Stimulated activated naive CD8-positive, alpha-beta T cell treated with anti-CD3 and anti-CD28 coated beads, Interleukin-15, amount 100 ng/mL, for 72 hours (primary cell): ENCODE measurements at places on chromosomes 4 and X.
A peak's percentile ranks its signal among the peaks of the same experiment; 100 is the strongest.

GRCh38 chr4:98447648-98448047 is 186.5 kb downstream of the RAP1GDS1 start:
- DNase-seq = no peak

- peak; percentile 24 for DNase-seq
These were observed 132.4 kb upstream of the USP9X start for GRCh38 chrX:40952855-40953254.

DNA sequence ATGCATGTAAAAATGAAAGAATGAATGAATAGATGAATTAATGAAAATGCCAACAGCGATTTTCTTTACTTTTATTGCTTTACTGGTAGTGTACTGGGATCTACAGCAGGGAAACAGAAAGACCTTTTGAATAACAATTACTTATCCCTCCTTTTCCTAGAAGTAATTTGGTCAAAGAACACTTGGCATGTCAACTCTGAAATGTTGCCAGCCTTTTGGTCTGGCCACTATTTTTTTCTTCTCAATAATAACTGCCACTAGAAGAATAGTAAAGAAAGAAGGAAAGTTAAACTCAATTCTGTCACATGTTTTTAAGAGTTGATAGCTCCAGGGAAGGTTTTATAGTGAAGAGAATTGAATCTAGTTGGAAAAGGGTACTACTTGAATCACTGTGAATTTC is 52.9 kb downstream of the EPHA5 start:
- DNase-seq = no peak

DNA sequence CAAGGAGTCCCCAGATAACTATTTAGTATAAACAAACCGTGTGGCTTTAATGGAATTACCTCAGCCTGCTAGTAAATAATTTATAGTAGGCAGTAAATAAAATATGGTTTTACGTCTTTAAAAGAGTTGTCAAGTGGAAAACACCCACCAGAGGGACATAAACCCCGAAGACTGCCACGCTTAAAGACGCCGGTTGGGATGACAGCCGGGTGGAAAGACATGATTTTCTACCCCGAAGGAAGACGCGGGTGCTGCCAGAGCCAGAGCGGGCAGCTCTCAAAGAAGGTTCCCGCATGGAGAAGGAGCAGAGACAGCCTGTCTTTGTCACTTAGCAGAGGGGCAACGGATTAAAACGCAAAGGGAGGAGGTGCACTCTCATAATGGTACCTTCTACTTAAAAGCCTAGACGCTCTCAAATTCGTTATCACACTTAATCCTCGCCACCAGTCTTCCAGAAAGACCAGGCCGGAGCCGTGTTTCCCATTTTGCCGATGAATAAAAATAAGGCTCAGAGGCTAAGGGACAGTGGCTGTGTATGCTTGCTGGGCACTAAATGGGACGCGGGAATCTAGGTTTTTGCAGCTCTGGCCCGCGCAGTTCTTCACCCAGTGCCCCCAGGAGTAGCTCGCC is 140.5 kb upstream of the ZIC3 start:
- no peak for DNase-seq

DNA sequence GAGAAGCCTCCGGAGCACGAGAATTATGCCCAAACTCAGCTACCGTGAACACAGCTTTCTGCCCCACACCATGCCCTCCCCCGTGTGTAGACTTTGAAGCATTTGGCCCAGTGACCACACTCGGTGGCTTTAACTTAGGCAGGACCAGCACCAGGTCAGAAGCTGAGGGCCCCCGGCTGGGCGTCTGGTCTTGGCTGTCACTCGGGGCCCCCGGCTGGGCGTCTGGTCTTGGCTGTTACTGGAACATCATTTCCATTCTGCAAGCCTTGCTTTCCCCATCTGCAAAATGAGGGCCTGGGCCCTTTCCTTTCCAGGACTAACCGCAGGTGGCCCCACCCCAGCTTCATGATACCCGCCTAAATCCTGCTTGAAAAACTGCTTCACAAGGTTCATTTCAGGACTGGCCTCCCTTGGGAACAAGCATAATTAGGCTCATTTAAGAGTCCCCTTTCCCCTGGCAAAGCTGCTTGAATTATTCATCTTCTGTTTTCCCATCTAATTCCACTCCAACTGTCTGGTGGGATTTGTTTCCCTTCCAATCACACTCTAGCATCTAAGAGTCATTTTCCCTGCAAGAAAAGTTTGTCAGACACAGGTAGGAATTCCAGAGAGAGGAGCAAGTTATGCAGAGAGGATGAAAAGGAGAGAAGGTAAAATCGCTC is 82.5 kb downstream of the WFS1 start:
- no peak for DNase-seq

- DNase-seq = no peak
These were observed 512.3 kb downstream of the FAT4 start for GRCh38 chr4:125826801-125827695.

GRCh38 chr4:20926529-20926928 is 226.3 kb downstream of the PACRGL start:
- DNase-seq = no peak

DNA sequence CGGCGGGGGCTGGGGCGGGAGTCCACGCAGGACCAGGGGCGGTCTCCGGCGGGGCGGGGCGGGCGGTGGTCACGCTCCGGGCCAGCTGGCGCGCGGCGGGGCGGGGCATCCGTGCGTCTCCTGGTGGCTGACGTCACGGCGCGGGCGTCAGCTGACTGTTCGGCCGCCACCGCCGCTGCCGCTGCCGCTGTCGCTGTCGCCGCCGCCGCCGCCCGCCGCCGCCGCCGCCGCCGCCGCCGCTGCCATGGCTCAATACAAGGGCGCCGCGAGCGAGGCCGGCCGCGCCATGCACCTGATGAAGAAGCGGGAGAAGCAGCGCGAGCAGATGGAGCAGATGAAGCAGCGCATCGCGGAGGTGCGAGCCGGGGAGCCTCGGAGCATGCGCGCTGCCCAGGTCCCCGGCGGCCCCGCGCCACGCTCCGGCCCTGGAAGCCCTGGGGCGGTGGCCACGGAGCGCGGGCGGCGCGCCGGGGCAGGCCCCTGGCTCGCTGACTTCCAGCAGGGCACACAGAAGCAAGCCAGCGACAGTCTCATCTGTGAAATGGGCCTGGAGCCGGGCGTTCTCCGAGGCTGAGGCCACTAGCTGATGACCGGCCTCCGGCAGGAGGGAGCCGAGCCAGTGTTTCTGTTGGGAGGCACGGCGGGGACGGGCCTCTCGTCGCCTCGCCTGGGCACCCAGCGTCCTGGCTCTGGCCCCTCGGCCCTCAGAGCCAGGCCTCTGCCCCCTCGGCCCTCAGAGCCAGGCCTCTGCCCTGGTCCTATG is at the start of gene FAM50A:
Gene FAM50A (plus strand): TSS at position 150 of the 763 bp plus-strand sequence. CDS start 95 bp downstream, at position 245.
- DNase-seq = peak; percentile 58

- DNase-seq = no peak
These were observed 42.1 kb upstream of the PRDM5 start for GRCh38 chr4:120964596-120964995.

GRCh38 chrX:19017271-19017670 is 33.4 kb upstream of the PHKA2 start:
- no peak for DNase-seq

- no peak for DNase-seq
These were observed 519.9 kb downstream of the IL15 start for GRCh38 chr4:142156256-142156655.

DNA sequence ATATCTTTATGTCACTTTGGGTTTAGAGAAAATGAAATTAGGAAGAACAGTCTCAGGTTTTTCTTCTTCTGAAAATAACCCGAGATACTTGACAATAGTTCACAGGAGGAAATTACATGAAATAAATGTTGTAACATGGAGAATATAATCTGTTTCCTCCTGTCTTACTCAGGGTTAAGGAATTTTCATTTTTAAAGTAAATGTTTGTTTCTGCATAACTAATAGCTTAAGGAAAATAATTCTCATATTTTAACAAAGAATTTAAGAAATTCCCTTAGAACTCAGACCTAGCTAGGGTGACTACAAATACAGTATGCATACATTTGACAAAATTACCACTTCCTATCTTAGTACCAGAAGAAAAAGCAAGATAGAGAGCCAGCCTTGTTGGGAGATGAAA is 17.2 kb upstream of the SPRY1 start:
- no peak for DNase-seq
